Activated T-helper 2 cell treated with anti-CD3 and anti-CD28 coated beads, Interferon-gamma antibody, Interleukin-2, Interleukin-4, amounts not matched to agents 10 μg/mL and 5 μg/mL and 100 μg/mL, durations not matched to agents 14 hours and 24 hours and 36 hours (primary cell): ENCODE measurements at places on chromosomes 16 and 17. TPM values are rescaled to one million over a fixed set of nuclear protein-coding genes. Genes with fewer than 3 reads are reported as not detected.

GRCh38 chr17:39927929-39928857 is 661 bp downstream of the LRRC3C start:
- H3K27me3 ChIP-seq: no peaks in the 10 kb centered on the region
- peak overlapping the region; percentile 86 for H3K4me3 ChIP-seq
- peaks cover 37% of the 10 kb centered on the region for H3K4me1 ChIP-seq
- H3K27ac ChIP-seq: peak overlapping the region; percentile 82
- H3K36me3 ChIP-seq: peaks cover 19% of the 10 kb centered on the region

KATNIP gene
- 14.2 and 17.0 TPM in 2 replicates for total RNA-seq

DNA sequence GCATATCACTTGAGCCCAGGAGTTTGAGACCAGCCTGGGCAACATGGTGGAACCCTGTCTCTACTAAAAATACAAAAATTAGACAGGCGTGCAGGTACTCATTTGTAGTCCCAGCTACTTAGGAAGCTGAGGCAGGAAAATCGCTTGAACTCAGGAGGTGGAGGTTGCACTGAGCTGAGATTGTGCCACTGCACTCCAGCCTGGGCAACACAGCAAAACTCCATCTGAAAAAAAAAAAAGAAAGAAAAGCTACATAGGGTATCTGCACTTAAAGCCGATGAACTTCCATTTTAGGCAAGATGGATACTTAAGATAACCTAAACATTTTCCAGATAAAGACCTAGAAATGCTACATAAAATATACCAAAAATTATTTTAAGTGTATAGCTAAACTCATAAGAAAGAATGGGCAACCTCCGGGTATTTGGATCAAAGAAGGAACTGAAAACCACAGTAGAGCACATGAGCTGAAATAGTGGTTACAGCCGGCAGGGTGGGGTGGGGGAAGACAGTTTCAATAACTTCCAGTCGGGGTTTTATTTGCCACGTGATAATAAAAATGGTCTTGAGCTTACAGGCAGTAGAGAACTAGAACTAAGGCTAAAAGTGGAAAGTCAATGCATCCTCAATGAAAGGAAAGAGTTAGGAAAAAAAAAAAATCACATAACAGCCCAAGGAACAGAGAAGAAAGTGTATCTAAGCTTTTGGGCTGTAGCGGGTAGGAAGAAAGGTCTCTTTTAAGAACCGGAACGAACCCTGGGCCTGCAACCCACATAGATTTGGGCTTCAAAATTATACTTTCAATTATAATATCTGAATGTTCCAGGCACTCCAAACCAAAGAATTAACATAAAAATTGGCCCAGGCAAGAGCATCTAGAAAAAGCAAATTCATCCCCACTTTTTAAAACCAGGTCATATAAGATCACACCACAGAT is 53.1 kb downstream of the CFDP1 start:
- DNase-seq: peak; percentile 45
- H3K27me3 ChIP-seq: peaks cover 46% of the 10 kb centered on the region
- peaks cover 38% of the 10 kb centered on the region for H3K4me1 ChIP-seq

- H3K4me3 ChIP-seq: no peak within 1 kb of the TSS
- H3K27ac ChIP-seq: no peak within 1 kb of the TSS
- no peak for DNase-seq
- H3K36me3 ChIP-seq: no peaks in the 10 kb centered on the region
- no peaks in the 10 kb centered on the region for H3K4me1 ChIP-seq
Observed at GRCh38 chr17:43953746-43954145, at the start of gene PYY. PYY (minus strand) TSS chr17:43953940; CDS start chr17:43953483, 457 bp downstream.

- H3K4me1 ChIP-seq: peaks cover 3% of the 10 kb centered on the region
- no peak overlapping the region for H3K4me3 ChIP-seq
- H3K36me3 ChIP-seq: no peaks in the 10 kb centered on the region
- no peak for DNase-seq
- no peak overlapping the region for H3K27ac ChIP-seq
- H3K27me3 ChIP-seq: peaks cover 13% of the 10 kb centered on the region
Observed at GRCh38 chr17:77827511-77827910, 131.0 kb upstream of the TNRC6C start.

DNA sequence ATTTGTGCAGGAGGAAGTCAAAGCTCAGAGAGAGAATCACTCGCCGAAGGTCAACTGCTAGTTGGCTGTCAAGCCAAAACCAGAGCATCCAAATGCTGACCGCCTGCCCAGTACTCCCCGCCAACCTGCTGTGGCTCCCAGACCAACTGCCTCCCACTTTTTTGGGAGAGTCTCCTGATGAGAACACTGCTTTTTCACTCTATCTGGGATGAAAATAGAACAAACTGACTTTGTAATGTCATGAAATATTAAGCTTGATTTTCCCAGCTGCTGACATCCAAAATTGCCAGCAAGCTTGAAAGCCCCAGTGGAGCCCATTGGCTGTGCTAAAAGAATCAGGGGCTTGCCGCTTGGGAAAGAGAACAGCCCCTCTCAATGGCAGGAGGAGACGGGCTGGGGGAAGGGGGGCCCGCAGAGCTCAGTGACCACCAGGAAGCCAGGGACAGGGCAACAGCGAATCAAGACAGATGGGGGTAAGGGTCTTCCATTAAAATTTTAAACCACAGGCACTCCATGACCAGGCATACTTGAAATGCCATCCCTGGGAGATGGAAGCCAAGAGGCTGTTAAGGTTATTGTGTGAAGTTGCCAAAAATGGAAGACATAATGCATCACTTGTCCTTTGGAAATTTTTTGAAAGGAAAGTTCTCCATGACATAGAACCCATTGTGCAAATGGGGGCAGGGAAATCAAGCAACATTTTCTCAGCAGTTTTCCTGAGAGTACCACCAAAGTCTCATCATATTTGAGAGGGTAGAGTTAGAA is 125.7 kb upstream of the CDH5 start:
- H3K27ac ChIP-seq: no peak overlapping the region
- DNase-seq: no peak
- no peaks in the 10 kb centered on the region for H3K4me1 ChIP-seq
- H3K36me3 ChIP-seq: no peaks in the 10 kb centered on the region
- H3K4me3 ChIP-seq: no peak overlapping the region

DNA sequence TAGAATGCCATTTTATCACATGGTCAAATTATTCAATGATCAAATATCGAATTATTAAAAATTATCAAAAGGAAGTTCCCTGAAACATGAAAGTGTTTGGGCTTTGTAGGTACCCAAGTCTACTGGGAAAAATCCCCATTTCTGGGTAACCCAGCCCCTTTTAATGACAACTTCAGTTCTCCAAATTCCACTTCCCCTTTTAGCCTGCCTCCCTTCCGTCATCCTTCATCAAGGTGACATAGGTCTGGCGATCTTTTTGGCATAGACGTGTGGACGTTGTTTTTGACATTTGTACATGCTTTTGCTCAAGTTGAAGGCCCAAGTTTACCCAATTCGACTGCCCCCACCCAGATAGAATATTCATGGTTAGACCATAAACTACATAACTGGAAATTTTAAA is 660.9 kb downstream of the MAF start:
- no peaks in the 10 kb centered on the region for H3K36me3 ChIP-seq
- H3K27me3 ChIP-seq: peaks cover 2% of the 10 kb centered on the region
- no peak for DNase-seq
- no peak overlapping the region for H3K27ac ChIP-seq

GRCh38 chr16:28193530-28194423 is 18.0 kb downstream of the XPO6 start:
- H3K27me3 ChIP-seq: no peaks in the 10 kb centered on the region
- peaks cover 66% of the 10 kb centered on the region for H3K36me3 ChIP-seq
- H3K4me1 ChIP-seq: peaks cover 75% of the 10 kb centered on the region
- peak overlapping the region; percentile 76 for H3K4me3 ChIP-seq
- DNase-seq: peak; percentile 26

CCL22 gene
- 32.5 and 34.3 TPM in 2 replicates for total RNA-seq

- peaks cover 1% of the 10 kb centered on the region for H3K4me1 ChIP-seq
- H3K4me3 ChIP-seq: no peak overlapping the region
- DNase-seq: no peak
- H3K27me3 ChIP-seq: peaks cover 11% of the 10 kb centered on the region
- no peak overlapping the region for H3K27ac ChIP-seq
- H3K36me3 ChIP-seq: no peaks in the 10 kb centered on the region
Observed at GRCh38 chr16:70680495-70681381, 5.1 kb downstream of the MTSS2 start.

ADGRG1 gene
- total RNA-seq: 1.8 and 1.9 TPM in 2 replicates

MARCHF10 gene
- total RNA-seq: not detected in 2 replicates

DNA sequence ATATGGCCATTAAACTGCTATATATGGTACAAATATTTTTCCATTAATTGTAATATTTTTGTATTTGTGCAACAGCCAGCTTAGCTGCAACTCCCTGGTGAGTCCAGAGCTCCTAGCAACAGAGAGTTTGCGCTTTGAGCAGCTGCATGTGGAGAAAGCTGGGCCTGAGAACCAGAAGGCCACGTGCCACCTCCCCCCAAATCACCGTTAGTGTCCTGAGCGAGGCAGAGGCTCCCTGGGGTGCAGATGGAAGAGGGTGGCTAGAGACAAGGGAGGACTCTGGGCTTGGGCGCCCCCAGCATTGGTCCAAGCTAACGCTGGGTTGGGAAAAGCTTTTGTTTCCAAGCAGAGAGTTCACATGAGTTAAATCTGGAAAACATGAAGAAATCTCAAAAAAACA is 41.6 kb downstream of the HSBP1 start:
- peaks cover 5% of the 10 kb centered on the region for H3K27me3 ChIP-seq
- H3K36me3 ChIP-seq: no peaks in the 10 kb centered on the region
- no peak for DNase-seq
- H3K4me3 ChIP-seq: no peak overlapping the region
- no peaks in the 10 kb centered on the region for H3K4me1 ChIP-seq

NUPR1 gene
- not detected in 2 replicates for total RNA-seq

DNA sequence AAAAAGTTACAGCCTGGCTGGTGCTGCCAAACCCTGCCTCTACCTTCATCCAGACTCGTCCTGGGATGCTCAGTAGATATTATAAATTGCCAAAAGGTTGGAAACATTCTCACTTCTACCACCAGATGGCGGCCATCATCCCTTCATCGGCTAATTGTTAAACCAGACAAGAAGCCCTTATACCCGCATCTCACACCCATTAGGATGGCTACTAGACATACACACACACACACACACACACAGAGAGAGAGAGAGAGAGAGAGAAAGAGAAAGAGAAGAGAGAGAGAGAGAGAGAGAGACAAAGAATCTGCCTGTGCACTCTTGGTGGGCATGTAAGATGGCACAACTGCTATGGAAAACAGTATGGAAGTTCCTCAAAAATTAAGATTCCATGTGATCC is 15.0 kb upstream of the SCIMP start:
- H3K4me1 ChIP-seq: peaks cover 5% of the 10 kb centered on the region
- no peak overlapping the region for H3K4me3 ChIP-seq
- DNase-seq: peak; percentile 49
- no peaks in the 10 kb centered on the region for H3K36me3 ChIP-seq
- H3K27ac ChIP-seq: no peak overlapping the region

- peak overlapping the region; percentile 84 for H3K27ac ChIP-seq
- DNase-seq: no peak
- H3K4me1 ChIP-seq: peaks cover 78% of the 10 kb centered on the region
- no peaks in the 10 kb centered on the region for H3K27me3 ChIP-seq
- peaks cover 51% of the 10 kb centered on the region for H3K36me3 ChIP-seq
Observed at GRCh38 chr17:66406701-66407644, 104.6 kb downstream of the PRKCA start.

SLC22A31 gene
- total RNA-seq: 0.71 and 1.1 TPM in 2 replicates
